T-helper 2 cell (primary cell): ENCODE measurements at places on chromosomes 2 and 18.

DNA sequence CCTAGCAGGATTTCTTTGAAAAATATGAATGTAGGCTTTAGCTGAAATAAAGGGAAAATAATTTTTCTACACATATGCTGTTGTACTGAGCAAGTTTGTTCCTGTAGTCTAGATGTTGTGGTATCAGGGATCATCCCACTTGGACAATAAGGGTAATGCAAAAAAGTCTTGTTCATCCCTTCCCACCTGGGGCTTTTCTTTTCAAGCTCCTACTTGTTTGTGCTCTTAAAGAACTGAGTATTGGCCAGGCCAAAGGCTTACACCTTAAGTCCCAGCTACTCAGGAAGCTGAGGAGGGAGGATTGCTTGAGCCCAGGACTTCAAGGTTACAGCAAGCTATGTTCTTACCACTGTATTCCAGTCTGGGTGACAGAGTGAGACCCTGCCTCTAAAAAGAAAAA is 35.5 kb downstream of the ZC3H6 start:
- no peak for DNase-seq

DNA sequence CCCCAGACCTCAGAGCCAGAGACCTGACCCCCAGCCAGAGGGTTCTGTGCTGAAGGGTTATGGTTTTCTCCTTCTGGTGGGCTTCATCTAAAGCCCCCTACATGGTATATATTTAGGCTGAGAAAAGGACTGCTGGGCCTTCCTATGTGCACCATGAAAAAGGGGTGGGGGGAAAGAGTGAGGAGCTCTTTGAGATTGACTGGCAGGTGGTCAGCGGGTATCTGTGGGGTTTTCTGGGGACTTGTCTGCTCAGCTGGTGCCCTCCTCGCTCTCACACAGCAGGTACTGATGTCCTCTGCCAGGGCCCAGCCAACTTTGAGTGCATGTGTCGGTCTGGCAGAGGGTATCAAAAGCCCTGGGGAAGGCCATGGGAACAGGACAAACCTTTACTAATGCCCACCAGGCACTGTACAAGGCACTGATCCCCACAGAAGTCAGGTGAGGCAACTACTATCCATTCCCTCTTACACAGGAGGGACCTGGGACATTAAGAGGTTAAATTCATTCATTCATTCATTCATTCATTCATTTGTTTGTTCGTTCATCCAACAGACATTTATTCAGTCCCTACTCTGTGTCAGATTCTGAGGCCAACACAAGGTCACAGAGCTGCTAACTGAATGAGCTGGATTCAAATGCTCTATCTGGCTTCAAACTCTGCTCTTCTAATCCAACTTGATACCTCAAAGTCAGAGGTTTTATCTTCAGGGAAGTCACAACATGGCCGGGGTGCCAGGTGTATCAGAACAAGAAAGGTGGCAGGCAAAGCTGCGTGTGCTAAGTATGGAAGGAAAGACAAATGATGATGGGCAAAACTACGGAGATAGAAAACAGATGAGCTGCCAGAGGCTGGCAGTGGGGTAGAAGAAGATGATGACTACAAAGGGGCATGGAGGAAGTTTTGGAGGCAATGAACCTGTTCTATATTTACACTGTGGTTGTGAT is 44.6 kb downstream of the REEP1 start:
- no peak for DNase-seq

DNA sequence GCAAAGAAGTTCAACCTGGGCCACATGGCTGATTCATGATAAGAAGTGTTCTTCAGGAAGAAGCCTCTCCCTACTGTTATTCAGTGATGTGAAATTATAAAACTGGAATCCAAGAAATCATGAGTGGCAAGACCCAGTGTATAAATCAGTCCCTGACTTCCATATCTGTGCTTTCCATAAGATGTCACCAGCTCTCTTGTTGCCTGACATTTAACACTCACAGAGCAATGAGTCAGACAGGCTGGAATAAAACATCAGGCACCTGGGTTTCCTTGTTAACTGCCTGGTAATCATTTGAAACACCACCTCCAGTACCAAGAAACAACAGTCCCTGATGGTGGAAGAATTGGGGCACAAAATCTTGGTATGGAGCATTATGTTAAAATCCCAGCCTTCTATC is 76.1 kb downstream of the SCG2 start:
- no peak for DNase-seq

DNA sequence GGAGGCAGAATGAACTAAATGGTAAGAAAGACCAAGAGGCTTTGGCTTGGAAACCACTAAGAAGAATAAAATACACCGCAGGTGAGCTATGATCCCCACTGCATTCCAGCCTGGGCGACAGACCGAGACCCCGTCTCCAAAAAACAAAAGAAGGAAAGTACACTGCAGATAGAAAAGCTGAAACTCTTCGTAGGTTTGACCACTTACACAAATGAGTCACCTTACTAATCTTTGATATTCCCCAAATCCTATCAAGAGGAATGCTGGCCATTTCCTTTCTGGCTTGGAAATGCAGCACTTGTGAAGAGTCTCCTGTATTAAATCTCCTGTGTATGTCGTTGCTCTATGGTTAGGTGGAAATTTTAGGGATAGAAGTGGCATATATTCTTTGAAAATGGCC is 108.8 kb downstream of the MTCL1 start:
- no peak for DNase-seq

- peak; percentile 75 for DNase-seq
Observed at GRCh38 chr2:27356382-27357181, at the start of gene GTF3C2. GTF3C2 (minus strand) TSS chr2:27356764; CDS start chr2:27343554, 13,210 bp downstream.
